Bronchial epithelial cell (primary cell): ENCODE measurements at places on chromosomes 7 and 10. TPM values are rescaled to one million over a fixed set of nuclear protein-coding genes. Genes with fewer than 3 reads are reported as not detected.

Gene LBX1
- not detected in 2 replicates for total RNA-seq

Gene OR2A42
- total RNA-seq, result not detected in 2 replicates

Gene IKZF1
- total RNA-seq, result under 0.01 TPM in 1 of 2 replicates, not detected in the other

Gene EIF5AL1
- 0.26 TPM in 2 replicates for total RNA-seq

Gene FGFR2
- total RNA-seq, result 16.8 and 18.8 TPM in 2 replicates

Gene SLC18A2
- not detected in 2 replicates for total RNA-seq

Gene GHRHR
- total RNA-seq, result not detected in 2 replicates

Gene IL2RA
- total RNA-seq, result not detected in 2 replicates

Gene HIBADH
- total RNA-seq, result 33.4 and 39.0 TPM in 2 replicates

Gene SAMD8
- total RNA-seq, result 25.5 and 36.0 TPM in 2 replicates

Gene FOXP2
- total RNA-seq, result 5.3 and 7.9 TPM in 2 replicates

Gene LFNG
- 4.5 and 6.8 TPM in 2 replicates for total RNA-seq

Gene TSC22D4
- total RNA-seq, result 7.6 and 12.7 TPM in 2 replicates

Gene TUBB8
- not detected in 2 replicates for total RNA-seq

Gene BZW2
- 61.8 and 91.4 TPM in 2 replicates for total RNA-seq

Gene PNLIPRP1
- total RNA-seq, result not detected in 2 replicates

Gene TMEM26
- total RNA-seq, result under 0.01 TPM in 1 of 2 replicates, not detected in the other

Gene SVOPL
- under 0.01 and 0.38 TPM in 2 replicates for total RNA-seq

Gene KIAA1549
- total RNA-seq, result 0.13 and 0.26 TPM in 2 replicates

Gene PRSS37
- not detected in 2 replicates for total RNA-seq

Gene CDC14C
- not detected in 2 replicates for total RNA-seq

Gene ESYT2
- 71.8 and 75.0 TPM in 2 replicates for total RNA-seq

Gene LRRD1
- total RNA-seq, result 0.13 TPM in 1 of 2 replicates, not detected in the other

Gene LIPM
- not detected in 2 replicates for total RNA-seq

Gene SPDYE18
- 0.13 TPM in 1 of 2 replicates, not detected in the other for total RNA-seq

Gene VSTM2A
- not detected in 2 replicates for total RNA-seq

Gene ANXA8L1
- 60.6 and 153 TPM in 2 replicates for total RNA-seq

Gene HHEX
- 0.26 and 0.38 TPM in 2 replicates for total RNA-seq

Gene TWIST1
- 9.0 and 23.7 TPM in 2 replicates for total RNA-seq

Gene IL15RA
- total RNA-seq, result 0.51 and 0.79 TPM in 2 replicates

Gene ASB4
- under 0.01 TPM in 1 of 2 replicates, not detected in the other for total RNA-seq

Gene POP7
- total RNA-seq, result 33.8 and 40.8 TPM in 2 replicates

Gene IGF2BP3
- 4.6 and 12.4 TPM in 2 replicates for total RNA-seq

Gene INTS15
- 7.0 and 7.4 TPM in 2 replicates for total RNA-seq

Gene SLC26A3
- total RNA-seq, result not detected in 2 replicates

Gene CDNF
- 0.79 and 1.3 TPM in 2 replicates for total RNA-seq

Gene LIPK
- 0.13 TPM in 1 of 2 replicates, not detected in the other for total RNA-seq

Gene MYOZ1
- total RNA-seq, result not detected in 2 replicates

Gene UNCX
- total RNA-seq, result not detected in 2 replicates

Gene COL26A1
- total RNA-seq, result not detected in 2 replicates

Gene NRP1
- total RNA-seq, result 16.1 and 21.6 TPM in 2 replicates

Gene C10orf105
- not detected in 2 replicates for total RNA-seq

Gene SSC4D
- 0.79 and 1.3 TPM in 2 replicates for total RNA-seq

Gene RPEL1
- under 0.01 and 0.13 TPM in 2 replicates for total RNA-seq

Gene GRM3
- not detected in 2 replicates for total RNA-seq

Gene C7orf57
- 0.53 and 2.4 TPM in 2 replicates for total RNA-seq

Gene CYP2C8
- total RNA-seq, result 0.13 TPM in 1 of 2 replicates, not detected in the other

Gene ADAMTS14
- total RNA-seq, result under 0.01 and 0.26 TPM in 2 replicates
